ENCODE measurements at places on chromosomes 2 and 18. TPM values are rescaled to one million over a fixed set of nuclear protein-coding genes. Genes with fewer than 3 reads are reported as not detected.

- DNase-seq, result peak; percentile 51
Measured at GRCh38 chr2:54559593-54560145, 103.5 kb downstream of the SPTBN1 start.

GRCh38 chr18:10476338-10476791 is 21.9 kb downstream of the APCDD1 start:
- DNase-seq, result no peak

DNA sequence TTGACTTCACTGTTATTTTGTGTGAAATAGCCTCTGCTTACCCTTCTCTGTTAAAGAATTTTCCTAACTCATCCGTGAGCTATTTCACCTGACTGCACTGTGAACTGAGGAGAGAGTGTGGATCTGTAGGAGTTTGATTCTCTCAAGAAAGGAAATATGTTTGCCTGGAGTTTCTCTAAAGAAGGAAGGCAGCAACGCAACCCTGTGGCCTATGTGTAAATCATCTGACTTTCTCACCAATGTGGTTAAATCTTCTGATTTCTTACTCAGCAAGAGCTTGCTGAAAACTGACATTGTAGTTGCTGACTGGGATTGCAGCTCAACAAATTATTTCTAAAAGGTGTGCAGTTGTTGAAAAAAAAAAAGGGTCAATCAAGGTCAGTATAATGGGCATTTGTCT is 153.9 kb upstream of the PELI1 start:
- no peak for DNase-seq

Gene RAX
- polyA plus RNA-seq, result not detected

Gene ASXL3
- polyA plus RNA-seq, result not detected

Gene SNTG2
- polyA plus RNA-seq, result 2.1 TPM
